Thymus (tissue), 14 donors: ENCODE measurements at places on chromosomes 6 and 20. TPM values are rescaled to one million over a fixed set of nuclear protein-coding genes. Genes with fewer than 3 reads are reported as not detected.
A peak's percentile ranks its signal among the peaks of the same experiment; 100 is the strongest.

GRCh38 chr6:134287859-134288537 is 29.9 kb downstream of the SGK1 start:
- peak overlapping the region; percentile 74 for H3K27ac ChIP-seq
- H3K36me3 ChIP-seq = no peaks in the 10 kb centered on the region
- peaks cover 11% of the 10 kb centered on the region for H3K4me1 ChIP-seq
- no peaks in the 10 kb centered on the region for H3K27me3 ChIP-seq
- no peak for DNase-seq

GRCh38 chr6:80154160-80154559 is 47.7 kb downstream of the BCKDHB start:
- H3K27me3 ChIP-seq = no peaks in the 10 kb centered on the region
- H3K4me3 ChIP-seq = no peak overlapping the region
- no peak for DNase-seq
- no peaks in the 10 kb centered on the region for H3K36me3 ChIP-seq
- peaks cover 7% of the 10 kb centered on the region for H3K4me1 ChIP-seq
- H3K27ac ChIP-seq = no peak overlapping the region

- H3K4me1 ChIP-seq = peaks cover 33% of the 10 kb centered on the region
- H3K27ac ChIP-seq = no peak overlapping the region
- H3K27me3 ChIP-seq = peaks cover 69% of the 10 kb centered on the region
Measured at GRCh38 chr20:38730989-38731737, 6.9 kb downstream of the SLC32A1 start.

DNA sequence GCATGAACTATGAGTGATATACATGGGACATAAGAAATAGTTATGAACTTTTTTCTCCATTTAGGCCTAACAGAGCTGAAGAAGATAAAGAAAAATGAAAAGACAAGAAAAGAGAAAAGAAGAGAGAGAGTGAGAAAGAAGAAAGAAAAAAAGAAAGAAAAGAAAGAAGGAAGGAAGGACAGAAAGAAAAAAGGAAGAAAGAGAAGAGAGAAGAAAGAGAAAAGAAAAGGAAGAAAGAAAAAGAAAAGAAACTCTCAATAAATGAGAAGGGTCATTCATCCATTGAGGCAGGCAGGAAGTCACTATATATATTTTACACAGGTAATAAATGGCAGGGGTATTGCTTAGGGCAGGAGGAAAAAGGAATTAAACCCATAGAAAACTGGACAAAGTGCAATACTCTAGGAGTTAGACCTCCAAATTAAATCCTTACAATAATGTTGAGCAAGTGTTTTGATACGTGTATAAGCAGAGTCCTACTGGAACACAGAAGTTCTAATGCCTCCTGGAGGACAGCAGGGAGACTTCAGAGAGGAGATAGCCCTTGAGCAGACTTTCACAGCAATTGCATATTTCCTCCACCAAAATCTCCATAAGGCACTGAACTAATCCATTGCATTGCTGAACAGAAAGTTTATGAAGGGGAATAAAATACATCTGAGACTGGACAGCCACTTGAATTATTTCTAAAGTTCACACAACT is 86.4 kb upstream of the TENT5A start:
- no peak overlapping the region for H3K27ac ChIP-seq
- no peaks in the 10 kb centered on the region for H3K36me3 ChIP-seq
- no peaks in the 10 kb centered on the region for H3K27me3 ChIP-seq
- no peaks in the 10 kb centered on the region for H3K4me1 ChIP-seq

The DSP gene
- total RNA-seq = 40.7 TPM

DNA sequence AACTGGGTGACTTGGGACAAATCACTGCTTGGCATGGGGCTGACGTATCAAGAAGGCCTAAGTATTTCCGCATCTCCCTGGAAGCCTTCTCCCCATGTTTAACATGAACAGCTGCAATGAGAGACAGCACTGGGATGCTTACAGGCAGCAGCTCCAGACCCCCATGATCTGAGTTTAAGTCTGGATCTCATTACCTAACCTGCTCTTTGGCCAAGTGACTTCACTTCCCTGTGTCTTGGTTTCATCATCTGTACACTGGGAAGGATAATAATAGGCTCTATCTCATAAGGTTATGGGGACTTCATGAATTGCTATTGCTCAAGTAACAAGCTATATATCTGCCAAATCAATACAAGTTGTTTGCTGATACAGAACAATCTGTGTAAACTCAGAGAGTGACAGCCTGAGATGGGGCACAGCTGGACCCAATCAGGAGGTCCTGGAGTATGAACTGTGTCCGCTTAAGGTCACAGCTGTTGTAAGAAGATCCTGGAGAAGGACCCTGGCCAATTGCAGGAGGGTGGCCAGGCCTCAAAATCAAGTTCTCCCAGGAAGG is 56.0 kb downstream of the TGM2 start:
- no peaks in the 10 kb centered on the region for H3K4me1 ChIP-seq
- H3K36me3 ChIP-seq = no peaks in the 10 kb centered on the region
- no peaks in the 10 kb centered on the region for H3K27me3 ChIP-seq
- DNase-seq = no peak
- H3K4me3 ChIP-seq = no peak overlapping the region

DNA sequence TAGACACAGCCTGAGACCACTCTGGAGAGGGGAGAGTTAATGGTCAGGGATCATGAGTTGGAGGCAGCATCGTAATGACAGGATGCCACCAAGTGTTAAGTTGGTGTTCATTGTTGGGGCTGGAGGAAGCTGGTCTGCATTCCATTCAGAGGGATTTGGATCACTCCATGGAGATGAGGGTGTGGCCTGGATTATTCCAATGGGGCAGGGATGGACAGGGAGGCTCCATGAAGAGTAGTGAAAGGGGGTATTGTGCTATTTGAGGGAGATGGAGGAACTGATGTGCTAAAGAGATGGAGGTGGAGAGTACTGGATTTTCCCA is 1.1 kb downstream of the SAPCD1 start:
- H3K27ac ChIP-seq = no peak overlapping the region
- peaks cover 20% of the 10 kb centered on the region for H3K36me3 ChIP-seq
- H3K4me1 ChIP-seq = peaks cover 12% of the 10 kb centered on the region
- no peak overlapping the region for H3K4me3 ChIP-seq
- H3K27me3 ChIP-seq = peaks cover 17% of the 10 kb centered on the region

DNA sequence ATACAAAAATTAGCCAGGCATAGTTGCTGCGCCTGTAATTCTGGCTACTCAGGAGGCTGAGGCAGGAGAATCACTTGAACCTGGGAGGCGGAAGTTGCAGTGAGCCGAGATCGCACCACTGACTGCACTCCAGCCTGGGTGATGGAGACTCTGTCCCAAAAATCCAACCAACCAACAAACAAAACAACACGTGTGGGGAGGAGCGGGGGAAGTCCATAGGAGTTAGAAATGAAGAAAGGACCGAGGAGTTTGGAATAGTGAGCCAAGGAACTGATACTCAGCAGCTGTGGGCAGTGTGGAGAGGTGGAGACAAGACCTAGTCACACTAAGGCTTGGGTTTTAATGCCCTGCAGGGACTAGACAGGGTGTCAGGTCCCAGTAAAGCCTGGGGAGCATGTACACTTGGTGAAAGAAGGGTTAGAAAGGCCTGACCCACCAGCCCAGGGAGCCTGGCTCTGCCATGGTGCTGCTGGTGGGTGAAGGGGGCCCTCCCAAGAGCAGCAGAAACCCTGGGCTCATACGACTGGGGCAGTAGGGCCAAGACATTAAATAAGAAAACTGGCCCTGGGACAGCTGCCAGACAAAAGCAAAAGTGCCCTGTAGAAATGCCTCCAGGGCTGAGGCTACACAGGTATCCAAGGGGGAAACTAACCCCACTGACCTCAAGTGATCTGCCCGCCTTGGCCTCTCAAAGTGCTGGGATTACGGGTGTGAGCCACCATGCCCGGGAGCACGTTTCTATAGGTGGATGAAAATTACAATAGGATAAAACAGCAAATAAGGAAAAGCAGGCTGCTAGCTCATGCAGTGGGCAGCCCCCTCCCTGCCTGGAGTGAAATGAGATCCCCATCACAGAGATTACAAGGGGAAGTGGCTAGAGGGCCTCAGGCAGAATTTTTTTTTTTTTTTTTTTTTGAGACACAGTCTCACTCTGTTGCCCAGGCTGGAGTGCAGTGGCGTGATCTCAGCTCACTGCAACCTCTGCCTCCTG is 58.0 kb downstream of the MYH7B start:
- DNase-seq = no peak
- peaks cover 81% of the 10 kb centered on the region for H3K36me3 ChIP-seq
- no peaks in the 10 kb centered on the region for H3K4me1 ChIP-seq
- H3K27me3 ChIP-seq = no peaks in the 10 kb centered on the region
- no peak overlapping the region for H3K4me3 ChIP-seq
- no peak overlapping the region for H3K27ac ChIP-seq

The GNRH2 gene
- total RNA-seq = 0.14 TPM

- no peaks in the 10 kb centered on the region for H3K27me3 ChIP-seq
- H3K4me1 ChIP-seq = no peaks in the 10 kb centered on the region
- H3K27ac ChIP-seq = no peak overlapping the region
- DNase-seq = no peak
- no peaks in the 10 kb centered on the region for H3K36me3 ChIP-seq
Measured at GRCh38 chr6:156114541-156114940, 658.9 kb upstream of the NOX3 start.

- H3K4me3 ChIP-seq = no peak overlapping the region
- DNase-seq = no peak
- no peaks in the 10 kb centered on the region for H3K27me3 ChIP-seq
- H3K36me3 ChIP-seq = no peaks in the 10 kb centered on the region
- no peak overlapping the region for H3K27ac ChIP-seq
Measured at GRCh38 chr20:5282561-5282960, 34.2 kb downstream of the PROKR2 start.

The B3GAT2 gene
- total RNA-seq = 1.3 TPM

DNA sequence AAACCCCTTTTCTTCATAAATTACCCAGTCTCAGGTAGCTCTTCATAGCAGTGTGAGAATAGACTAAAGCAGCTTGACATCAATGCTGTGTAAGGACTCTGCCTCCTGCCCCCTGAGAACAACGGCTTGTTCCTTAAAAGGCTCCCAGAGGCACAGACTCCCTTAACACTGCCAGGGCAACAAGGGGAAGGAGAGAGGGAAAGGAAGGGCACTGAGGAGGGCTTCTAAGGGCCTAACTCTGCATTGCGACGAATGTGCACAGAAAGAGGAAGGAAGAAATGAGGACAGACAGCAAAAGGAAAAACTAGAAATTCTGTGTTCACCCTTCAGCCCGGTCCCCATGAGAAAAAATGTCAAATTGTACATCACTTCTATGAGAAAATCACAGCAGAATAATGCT is 74.0 kb downstream of the AGPAT4 start:
- H3K4me1 ChIP-seq = no peaks in the 10 kb centered on the region
- H3K27ac ChIP-seq = no peak overlapping the region
- no peaks in the 10 kb centered on the region for H3K36me3 ChIP-seq
- no peak overlapping the region for H3K4me3 ChIP-seq
- no peaks in the 10 kb centered on the region for H3K27me3 ChIP-seq

DNA sequence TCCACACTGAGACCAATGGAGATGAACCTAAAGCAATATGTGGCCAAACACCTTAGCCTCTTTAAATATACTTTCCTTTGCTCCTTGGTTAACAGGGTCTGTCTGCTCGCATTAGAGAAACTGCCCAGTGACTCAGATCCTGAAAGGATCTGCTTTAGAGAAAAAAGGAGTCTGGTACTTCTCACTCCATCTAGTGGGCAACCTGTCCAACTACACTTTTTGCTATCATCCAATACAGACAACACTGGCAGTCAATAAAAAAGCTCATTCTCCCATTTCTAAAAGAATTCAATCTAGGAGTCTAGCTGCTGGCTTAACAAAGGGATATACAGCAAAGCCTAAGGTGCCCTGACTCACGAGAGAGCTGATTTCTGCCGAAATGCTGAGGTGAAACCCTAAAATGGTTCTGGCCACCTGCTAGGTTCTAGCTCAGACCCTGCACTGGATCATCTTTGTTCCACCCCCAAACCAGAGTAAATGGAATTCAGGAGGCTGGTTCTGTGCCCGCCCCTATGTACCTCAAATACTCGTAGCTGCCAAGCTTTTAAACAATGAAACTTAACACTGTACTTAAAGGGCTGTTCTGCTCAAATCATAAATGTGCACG is 11.5 kb downstream of the GNL1 start:
- DNase-seq = no peak
- peaks cover 46% of the 10 kb centered on the region for H3K36me3 ChIP-seq
- H3K4me1 ChIP-seq = peaks cover 27% of the 10 kb centered on the region
- no peaks in the 10 kb centered on the region for H3K27me3 ChIP-seq

GRCh38 chr6:168493976-168494375 is 53.0 kb downstream of the SMOC2 start:
- DNase-seq = no peak
- H3K36me3 ChIP-seq = no peaks in the 10 kb centered on the region
- no peak overlapping the region for H3K27ac ChIP-seq
- H3K27me3 ChIP-seq = no peaks in the 10 kb centered on the region
- no peak overlapping the region for H3K4me3 ChIP-seq
- no peaks in the 10 kb centered on the region for H3K4me1 ChIP-seq

DNA sequence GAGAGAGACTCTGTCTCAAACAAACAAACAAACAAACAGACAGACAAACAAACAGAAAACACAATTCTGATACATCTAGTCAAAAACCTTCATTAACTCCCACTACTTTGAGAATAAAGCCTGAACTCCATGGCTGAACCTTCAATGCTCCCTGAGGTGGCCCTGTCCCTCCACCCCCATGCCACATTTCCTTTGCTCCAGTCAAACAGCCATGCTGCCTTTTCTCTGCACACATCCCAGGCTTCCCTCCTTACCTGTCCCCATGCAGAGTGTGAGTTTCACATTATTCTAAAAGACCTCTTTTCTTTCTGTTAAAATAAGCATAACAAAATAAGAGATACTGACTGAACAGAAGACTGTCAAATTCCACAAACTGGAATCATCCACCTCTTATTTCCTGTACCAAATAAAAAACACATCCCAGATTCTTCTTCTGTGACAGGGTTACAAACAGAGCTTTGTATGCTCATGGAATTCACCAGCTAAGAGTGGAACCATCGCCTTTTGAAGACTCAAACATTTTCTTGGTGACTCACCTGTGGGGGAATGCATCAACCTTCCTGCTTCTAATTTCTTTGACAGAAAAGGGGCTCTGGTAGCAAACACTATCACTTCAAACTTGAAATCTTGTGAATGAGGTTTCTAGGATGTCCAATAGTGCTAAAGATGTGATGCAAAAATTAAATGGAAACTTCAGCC is 71.0 kb upstream of the SLC22A16 start:
- no peaks in the 10 kb centered on the region for H3K27me3 ChIP-seq
- H3K4me3 ChIP-seq = no peak overlapping the region
- peaks cover 3% of the 10 kb centered on the region for H3K4me1 ChIP-seq
- no peak overlapping the region for H3K27ac ChIP-seq
- no peaks in the 10 kb centered on the region for H3K36me3 ChIP-seq

The FNDC1 gene
- 0.47 TPM for total RNA-seq

DNA sequence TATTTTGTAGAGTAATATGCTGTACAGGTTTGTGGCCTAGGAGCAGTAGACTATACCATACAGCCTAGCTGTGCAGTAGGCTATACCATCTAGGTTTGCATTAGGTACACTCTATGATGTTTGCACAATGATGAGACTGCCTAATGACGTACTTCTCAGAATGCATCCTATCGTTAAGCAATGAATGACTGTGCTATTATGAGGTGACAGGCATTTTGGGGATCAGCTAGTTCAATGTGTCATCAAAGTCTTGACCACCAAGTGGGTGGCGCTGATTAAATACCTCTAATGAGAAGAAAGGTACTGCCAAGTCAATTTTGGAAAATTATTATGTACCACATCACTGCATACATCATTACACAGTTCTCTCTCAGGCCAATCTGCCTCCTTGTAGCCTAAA is 190.2 kb downstream of the BACH2 start:
- peaks cover 4% of the 10 kb centered on the region for H3K36me3 ChIP-seq
- H3K27ac ChIP-seq = no peak overlapping the region
- no peaks in the 10 kb centered on the region for H3K27me3 ChIP-seq
